CD4-positive, alpha-beta T cell treated with Interleukin-15 for 4 hours (primary cell): ENCODE measurements at places on chromosomes 5 and 9.

- no peak for DNase-seq
These were observed 109.7 kb downstream of the LPAR1 start for GRCh38 chr9:110928599-110928998.

DNA sequence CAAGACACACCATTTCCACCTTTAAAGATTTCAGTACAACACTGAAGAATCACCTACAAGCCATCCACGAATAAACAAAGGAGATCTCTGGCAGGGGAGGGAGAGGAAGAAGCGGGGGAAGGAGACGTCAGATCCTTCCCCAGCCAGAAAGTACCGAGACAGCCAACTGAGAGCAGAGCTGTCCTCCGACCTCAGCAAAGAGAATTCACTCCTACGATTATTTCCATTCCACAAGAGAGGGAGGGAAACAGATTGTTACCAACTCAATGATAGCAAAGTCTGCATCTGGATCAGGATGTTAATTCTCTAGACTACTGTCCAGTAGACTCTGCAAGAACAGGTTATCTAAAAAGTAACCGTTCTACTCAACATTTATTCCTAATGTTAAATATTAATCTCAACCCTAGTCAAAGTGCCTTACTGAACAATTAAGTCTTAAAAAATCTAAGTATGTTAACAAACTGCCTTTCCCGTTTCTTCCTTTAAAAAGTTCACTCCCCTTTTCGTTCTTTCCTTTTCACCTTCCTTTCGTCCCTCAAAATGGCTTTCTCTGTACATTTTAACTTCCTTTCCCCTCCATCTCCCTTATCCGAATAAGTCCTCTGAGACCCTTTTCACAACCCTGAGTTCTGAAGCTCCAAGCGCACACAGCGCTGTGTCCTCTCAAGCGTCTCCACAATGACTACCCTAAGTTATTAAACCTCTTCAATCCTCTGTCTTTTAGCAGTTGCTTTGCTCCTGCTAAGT is 1.4 kb downstream of the CHD1 start:
- DNase-seq, result peak; percentile 69

GRCh38 chr5:123937230-123937629 is 425.3 kb downstream of the CSNK1G3 start:
- DNase-seq, result no peak

DNA sequence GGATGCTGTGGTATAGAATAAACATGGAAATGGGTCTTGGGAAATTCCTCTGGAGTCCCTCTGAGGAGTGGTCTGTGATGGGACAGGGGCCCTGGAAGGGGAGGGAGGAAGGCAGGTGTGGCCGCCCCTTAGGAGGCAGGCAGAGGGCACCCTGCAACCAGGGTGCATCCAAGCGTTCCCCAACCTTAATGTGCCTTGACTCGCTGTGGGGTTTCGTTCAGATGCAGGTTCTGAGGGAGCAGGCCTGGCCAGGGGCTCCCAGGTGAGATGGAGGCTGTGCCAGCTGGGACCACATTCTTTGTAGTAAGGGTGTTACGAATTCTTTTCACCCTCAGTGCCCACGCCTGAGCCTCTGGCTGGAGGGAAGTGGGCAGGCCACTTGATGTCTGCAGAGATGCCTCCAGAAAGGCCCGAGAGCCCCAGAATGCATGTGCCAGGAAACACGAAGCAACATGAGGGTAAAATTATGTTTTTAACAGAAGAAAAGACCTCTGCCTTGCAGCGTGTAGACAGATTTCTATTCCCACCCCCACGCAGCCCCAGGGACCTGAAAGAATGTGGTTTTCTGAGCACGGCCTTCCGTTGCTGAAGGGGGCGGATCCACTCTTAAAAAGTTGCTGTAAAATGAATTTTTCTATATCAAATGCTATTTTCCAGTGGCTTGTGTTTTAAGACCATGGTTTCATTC is 150.4 kb upstream of the IER5L start:
- DNase-seq, result no peak

- no peak for DNase-seq
These were observed 18.1 kb downstream of the SAR1B start for GRCh38 chr5:134614450-134615085.

DNA sequence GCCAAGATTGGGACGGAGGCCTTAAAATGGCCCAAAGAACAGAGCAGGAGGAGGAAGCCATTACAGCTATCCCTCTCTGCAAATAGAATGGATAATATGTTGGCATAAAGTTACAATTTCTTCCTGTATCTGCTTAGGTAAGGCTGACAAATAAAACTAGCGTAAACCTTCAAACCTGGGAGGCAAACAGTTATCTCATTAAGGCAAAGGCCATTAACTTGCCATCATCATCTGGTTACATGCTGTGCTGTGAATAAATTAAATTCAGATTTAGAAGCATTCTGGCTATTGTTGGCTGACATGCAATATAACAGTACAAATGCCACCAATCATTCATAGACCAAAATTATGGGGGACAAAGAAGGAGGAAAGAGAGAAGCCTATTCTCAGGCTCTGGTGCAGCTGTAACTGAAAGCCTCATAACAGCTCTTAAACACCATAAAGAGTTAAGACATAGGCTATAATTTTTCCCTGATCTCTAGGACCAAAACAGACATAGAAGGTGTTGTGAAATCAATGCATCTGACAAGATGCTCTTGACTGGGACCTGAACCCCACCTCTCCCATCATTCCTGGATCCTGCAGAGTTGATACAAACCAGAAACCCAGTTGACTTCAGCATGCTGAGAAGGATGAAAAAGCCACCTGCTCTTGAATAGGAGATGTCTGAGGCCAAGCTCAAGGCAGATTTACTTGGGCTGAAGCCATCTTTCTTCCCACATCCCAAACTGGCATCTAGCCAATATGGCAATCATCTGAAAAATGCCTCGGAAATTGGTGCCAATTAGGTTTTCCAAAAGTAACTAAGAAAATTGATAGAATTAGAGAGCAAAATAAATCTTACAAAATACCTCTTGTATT is 62.5 kb downstream of the PLCXD3 start:
- no peak for DNase-seq

DNA sequence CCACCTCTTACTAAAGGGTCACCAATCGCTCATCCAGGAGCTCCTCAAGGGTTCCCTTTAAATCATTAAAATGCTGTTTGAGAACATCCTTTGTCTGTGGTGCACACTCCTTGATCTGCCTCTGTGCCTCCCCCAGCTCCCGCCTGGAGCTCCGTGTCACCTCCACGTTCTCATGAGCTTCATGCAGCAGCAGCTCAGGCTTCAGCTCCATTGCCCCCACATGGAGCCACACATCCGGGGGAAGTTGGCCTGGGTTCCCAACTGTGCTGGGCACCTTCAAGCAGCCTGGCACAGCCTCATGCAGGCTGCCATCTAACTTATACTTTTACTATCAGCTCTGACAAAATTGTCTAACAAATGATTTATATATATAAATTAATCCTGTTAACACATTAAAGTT is 585.8 kb upstream of the FAM174A start:
- DNase-seq, result no peak

DNA sequence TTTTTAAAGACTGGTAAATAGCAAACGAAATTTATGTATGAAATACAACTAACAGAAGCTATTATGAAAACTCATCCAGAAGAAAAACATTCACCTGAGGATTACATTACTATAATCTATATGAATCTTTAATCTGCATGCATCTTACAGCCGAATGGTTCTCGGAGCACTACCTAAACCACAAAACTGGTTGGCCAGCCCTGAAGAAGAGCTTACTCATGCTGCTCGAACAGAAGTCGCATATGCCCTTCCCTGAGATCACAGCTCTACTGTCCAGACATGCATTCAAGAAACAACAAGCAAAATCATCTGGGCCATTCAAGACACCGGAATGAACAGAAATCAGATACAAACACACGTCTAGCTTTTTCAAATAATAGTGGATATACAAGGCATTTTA is 931.0 kb upstream of the DMAC1 start:
- DNase-seq, result no peak

GRCh38 chr5:127074466-127074865 is 1.2 kb upstream of the C5orf63 start:
- DNase-seq, result no peak

DNA sequence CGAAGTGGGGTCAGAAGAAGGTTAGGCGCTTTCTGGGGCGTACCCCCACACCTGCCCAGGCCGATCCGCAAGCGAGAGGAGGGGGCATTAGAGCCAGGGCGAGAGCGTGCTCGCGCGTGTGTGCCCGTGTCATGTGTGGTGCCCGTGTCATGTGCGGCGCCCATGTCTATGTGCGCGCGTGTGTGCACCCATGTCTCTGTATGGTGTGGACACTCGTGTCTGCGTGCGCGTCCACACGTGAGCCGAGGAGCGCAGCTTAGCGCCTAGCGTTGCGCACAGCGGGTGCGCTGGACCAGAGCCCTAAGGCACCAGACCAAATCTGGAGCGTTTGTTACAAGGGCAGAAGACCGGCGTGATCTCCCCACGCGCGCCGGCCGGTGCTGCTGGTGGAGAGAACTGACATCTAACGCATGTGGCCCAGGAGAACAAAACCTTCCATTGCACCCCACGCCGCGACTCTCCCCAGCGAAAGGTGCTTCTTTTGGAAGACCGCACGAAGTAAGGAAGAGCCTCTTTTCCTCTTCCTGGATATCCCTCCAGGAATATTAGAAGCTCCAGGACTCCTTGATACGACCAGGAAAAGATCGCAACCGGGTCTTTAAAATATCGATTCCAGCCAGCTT is 644 bp downstream of the NIM1K start:
- no peak for DNase-seq

- no peak for DNase-seq
These were observed 11.0 kb upstream of the DENND1A start for GRCh38 chr9:123940721-123941523.

GRCh38 chr5:8213701-8214240 is 344.8 kb downstream of the MTRR start:
- DNase-seq, result no peak

DNA sequence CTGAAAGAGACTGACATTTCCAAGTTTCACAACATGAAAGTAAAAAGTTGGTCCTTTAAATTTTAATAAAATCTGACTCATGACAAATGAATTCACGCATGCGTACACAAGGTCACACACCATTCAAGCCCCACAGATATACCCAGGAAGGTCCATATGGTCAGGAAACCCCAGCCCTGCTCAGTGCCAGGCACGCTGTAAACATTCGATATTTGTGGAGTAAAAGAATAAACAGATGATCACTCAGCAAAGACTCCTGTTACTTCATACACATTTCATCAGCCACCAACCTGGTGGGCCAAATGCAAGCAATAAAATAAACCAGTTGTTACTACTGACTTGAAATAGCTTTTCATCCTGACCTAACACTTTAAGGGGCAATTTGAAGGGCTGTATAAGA is 158.0 kb upstream of the RETREG1 start:
- DNase-seq, result no peak

GRCh38 chr5:169785771-169786618 is 148.9 kb downstream of the DOCK2 start:
- DNase-seq, result no peak

DNA sequence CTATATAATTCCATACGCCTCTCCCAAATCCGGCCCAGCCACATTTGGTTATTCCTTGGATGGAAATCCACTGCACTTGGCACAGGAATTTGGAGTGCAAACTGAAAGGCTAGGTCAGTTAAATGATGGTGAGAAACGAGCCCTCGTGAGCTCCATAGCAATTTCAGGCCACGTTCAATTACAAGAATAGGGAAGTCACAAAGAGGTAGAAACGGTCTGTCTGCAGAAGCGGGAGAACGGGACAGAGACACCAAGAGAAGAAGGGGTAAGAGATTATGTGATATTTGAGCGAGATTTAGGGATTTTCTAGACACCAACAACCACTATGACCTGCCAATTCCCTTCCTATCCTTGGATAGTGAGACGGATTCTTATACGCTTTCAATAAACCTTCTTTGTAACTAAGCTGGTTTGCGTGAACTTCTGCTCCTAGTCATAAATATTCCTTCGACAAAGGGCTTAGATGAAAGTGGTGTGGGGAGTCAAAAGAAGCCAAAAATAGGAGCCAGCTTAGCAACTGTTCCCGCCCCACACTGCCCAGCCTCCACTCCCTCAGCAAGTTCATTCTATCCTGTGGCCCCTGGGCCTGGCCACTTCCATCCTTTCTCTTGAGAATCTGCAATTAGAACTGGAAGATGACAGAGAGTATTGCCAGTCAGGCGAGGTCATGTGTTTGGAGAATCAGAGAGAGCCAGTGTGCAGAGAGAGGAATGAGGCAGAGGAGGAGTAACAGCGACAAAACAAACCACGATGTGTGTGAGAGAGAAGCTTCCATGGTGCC is 118.4 kb downstream of the ZNF608 start:
- DNase-seq, result no peak

DNA sequence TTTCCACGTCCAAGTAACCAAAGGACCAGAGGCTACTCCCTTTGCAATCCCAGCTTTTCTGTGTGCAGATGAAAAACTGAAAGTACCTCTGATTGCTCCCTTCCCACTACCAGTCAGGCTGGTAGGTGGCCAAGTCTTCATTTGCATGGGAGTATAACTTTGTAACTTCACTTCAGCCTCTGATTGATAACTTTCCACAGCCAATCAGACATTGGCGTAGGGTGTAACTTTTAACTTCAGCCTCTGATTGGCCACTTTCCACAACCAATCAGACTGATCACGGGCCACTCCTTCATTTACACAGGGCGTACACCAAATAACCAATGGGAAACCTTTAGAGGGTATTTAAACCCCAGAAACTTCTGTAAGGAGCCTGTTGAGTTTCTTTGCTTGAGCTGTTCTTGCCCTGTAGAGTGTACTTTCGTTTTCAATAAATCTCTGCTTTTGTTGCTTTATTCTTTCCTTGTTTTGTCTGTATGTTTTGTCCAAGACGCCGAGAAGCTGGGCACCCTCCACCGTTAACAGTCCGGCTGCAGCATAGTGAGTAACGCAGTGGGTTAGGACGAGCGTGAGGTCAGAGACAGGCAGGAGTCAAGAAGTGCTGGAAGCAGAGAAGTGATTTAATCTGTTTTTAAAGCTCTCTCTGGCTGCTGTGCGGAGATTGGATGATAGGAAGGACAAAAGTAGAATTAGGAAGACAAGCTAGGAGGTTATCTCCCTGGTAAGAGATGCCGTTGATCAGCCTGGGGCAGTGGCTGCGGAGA is 3.5 kb upstream of the EXOSC2 start:
- DNase-seq, result no peak

DNA sequence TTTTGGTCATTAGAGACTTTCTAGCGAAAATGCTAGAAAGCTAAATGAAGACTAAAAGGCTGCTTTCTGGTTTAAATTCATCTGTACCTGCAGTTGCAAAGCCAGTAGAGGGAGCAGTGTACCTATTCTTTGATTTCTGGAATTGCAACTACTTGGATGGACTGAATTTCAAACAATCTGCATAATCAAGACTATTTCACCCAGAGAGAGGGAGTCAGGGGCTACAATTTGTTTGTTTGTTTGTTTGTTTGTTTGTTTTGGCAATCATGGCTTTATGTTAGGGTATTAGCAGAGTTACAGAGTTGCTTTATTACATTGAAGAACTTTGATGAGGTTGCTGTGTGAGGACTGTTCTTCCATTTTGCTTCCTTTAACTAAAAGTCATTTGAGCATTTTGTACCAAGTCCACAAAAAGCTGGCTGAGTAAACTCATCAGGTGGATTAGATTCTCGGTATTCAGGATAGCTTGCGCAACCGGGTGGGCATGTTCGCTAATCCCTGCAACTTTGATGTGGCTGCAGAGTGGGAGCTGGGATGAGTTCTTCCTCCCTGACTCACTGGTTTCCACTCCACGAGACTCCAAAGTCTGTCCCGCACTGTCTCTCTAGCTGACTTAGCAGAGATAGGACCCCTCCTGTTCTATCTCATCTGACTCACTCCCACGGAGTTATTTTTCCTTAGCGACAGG is 80.0 kb upstream of the TUT7 start:
- DNase-seq, result peak; percentile 17
